ENCODE measurements at places on chromosomes 3 and 15.
A peak's percentile ranks its signal among the peaks of the same experiment; 100 is the strongest.

- no peak for DNase-seq
Measured at GRCh38 chr3:177889161-177889560, 647.1 kb upstream of the KCNMB2 start.

DNA sequence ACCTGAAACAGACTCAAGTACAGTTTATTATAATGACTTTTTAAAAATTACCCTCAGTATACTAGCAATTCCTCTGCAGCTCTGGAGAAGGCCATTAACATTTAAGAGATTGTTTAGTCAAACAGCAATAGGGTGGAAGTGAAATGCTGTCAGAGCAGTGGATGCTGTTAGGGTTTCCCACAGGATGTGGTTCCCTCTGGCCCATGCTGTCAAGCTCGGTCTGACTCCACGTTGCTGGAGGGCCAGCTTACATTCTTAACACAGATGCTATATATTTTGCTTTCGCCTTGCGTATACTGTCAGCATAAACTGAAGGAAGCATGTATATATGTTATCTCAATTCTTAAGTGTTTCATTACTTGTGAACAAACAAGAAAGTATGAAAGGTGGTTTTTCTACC lies 231.1 kb upstream of the COL8A1 start:
- DNase-seq, result peak; percentile 32

DNA sequence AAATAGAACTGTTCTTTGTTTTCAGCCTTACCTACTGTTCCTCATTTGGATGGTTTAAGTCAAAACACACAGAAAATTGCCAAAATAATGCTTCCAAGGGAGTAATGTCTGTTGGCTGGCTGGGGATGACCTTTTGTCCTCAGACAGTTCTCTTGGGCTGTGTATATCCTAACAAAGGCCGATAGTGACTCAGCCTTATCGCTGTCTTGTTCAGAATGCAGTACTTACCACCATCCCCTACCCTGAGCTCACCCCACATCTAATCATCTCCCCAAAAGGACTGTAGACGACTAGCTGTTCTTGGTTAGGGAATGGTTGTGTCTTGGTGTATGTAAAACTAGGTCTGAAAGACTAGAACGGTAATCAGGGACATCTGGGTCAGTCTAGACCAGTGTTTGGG lies 35.0 kb downstream of the RAB11A start:
- DNase-seq, result no peak

GRCh38 chr15:51189669-51190385 lies 95.1 kb upstream of the TNFAIP8L3 start:
- DNase-seq, result no peak

DNA sequence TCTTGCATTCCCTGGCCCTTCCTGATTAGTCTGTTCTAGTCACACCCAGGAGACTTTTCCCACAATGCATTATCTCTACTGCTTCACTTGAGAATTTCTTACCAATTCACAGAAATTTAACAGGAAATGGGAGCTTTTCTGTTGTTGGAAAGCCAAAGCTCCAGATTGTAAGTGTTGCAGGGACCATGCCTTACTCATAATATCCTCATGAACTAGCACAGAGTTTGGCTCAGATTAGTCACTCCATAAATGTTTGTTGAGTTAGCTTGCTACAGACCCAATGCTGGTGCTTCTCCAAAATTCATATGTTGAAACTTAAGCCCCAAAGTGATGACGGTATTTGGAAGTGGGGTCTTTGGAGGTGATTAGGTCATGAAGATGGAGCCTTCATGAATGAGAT lies 232.6 kb downstream of the GAP43 start:
- DNase-seq, result peak; percentile 45

- DNase-seq, result no peak
Measured at GRCh38 chr15:76393614-76394013, 57.0 kb downstream of the ISL2 start.

DNA sequence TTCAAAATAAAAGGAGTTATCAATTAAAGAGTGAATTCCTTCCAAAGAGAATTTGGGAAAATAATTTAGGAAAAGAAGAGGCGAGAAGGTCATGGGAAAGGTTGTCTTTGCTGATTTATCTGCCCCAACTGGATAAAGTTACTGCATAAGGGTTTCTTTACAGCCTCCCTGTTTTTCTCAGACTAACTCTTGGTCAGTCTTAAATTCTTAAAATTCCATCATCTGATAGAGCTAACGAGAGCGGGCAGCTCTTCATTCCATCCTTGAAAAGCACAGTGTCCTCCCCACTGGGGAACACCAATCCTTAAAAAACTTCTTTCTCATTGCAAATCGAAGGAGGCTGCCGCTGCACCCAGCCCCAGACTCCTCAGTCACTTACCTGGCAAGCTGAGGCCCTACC lies 107.2 kb downstream of the PGPEP1L start:
- DNase-seq, result no peak

DNA sequence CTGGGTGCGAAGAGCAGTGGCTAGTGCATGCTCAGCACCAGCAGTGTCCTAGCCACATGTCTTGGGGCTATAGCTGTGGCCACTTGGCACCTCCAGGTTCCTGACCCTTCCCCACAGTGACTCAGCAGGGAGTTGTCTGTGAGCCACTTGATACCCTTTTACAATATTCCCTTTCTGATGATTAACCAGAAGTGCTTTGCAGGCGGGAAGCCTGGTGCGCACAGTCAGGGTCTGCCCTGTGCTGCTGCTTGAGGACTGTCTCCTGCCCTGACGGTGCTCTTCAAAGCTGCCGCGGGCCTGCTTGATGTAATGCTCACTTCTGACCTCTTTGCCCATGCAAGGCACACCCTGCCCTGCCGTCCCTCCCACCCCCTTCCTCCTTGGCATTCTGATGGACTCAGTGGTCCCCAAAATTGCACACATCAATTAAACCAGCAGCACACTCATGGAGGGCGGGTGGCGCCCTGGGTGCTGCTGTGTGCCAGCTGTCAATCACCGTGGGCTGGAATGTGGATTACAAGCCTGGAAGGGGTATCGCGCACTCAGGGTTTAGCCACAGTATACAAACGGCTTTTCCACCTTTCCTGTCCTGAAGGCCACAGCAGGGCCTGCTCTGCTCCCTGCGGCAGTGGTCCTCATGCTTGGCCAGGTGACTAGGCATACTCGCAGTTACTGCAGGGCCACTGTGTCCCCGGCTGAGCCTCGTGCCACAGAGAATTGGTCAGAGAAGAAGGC lies 40.9 kb upstream of the PCSK6 start:
- no peak for DNase-seq

DNA sequence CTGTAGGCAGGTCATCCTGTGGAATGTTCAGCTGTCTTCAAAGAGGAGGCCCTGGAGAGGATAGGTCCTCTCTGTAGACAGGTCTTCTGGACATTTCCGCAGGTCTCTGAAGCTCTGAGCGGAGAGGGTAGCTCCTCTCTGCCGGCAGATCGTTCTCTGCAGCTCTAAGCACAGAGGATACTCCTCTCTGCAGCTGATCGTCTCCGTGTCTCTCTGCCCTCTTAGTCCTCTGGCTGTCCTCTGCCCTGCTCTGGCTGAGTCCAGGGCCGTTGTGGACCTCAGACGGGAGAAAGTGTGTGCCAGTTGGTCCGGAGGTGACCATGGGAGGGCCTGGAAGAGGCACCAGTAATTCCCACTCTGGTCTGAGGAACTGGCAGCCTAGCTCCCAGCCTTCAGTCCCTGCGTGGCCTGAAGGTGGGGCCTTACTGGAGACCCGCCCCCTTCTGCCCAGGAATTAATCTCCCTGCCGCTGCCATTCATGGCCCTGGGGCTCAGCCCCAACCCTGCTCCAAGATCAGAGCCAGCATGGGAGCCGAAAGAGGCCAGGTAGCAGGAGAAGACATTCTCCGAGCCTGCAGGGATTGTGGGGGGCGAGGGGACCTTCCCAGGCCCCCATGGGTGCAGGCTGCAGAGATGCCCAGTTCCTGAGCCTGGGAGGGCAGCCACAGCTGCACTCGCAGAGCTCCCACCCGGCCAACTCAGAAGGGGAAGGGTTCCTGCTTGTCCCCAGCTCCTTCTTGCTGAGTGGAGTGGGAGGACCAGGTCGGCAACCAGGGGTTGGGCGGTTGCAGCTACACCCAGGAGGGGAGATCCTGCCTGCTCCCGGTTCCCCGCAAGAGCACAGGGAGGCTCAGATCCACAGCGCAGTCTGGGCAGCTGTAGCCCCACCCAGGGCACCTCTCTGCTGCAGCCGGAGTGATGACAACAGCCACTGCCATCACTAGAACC lies 488.7 kb downstream of the RSL24D1 start:
- no peak for DNase-seq

DNA sequence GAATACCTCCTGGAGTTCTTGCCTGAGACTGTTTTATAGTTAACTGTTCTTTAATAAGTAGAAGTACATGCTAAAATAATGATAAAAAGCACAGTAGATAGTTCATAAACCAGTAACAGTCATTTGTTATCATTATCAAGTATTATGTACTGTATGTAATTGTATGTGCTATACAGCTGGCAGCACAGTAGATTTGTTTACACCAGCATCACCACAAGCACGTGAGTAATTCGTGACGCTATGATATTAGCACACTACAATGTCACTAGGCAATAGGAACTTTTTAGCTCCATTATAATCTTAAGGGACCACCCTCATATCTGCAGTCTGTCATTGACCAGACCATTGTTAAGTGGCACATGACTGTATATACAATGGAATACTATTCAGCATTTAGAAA lies 534.7 kb downstream of the FHIT start:
- DNase-seq, result peak; percentile 24

DNA sequence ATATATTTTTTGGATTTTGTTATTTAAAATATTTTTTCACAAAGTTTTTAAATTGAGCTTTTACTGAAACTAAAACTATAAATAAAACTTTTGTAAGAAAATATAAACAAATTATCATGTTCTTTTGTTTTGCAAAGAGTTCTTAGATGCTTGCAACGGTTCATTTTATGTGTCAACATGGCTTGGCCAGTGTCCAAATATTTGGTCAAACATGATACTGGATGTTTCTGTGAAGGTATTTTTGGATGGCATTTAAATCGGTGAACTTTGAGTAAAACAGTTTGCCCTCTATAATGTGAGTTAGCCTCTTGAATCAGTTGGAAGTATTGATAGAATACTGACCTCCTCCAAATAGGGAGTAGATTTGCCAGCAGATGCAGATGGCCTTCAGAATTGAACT lies 612.6 kb upstream of the NECTIN3 start:
- DNase-seq, result no peak

GRCh38 chr3:197953881-197954280 lies 3.9 kb downstream of the RPL35A start:
- DNase-seq, result no peak

DNA sequence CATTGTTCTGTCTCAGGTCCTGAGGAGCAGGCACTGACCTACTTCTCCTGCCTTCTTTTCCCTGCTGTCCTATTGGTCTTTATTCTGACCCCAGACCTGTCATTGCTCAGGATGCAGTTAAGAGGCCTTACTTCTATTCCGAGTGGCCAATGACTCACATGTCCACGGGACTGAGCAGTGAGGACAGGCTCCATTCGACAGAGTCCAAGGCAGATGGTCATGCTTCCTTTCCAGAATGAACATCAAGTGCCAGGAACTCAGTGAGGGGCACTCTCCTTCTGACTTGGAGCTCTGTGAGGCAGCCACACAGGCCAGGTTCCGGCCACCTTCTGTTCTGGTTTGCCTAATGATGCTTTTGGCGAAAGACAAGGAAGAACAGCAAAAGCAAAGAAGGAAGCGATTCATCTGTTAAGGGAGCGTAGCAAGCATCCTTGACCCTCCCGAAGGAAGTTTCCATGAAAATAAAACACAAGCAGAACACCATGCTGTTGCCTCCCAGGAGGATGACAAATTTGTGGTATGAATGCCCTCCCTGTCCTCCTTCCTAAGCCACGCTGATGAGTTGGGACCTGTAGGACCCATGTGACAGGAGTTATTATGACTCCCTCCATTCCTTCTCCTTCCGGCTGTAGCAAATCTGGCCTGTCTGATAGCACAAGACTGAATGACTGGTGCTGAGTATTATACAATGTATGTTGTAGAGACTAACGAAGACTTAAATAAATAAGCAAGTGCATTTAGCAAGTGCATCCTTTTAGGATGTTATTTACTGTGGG lies 14.4 kb upstream of the TPRG1 start:
- no peak for DNase-seq

DNA sequence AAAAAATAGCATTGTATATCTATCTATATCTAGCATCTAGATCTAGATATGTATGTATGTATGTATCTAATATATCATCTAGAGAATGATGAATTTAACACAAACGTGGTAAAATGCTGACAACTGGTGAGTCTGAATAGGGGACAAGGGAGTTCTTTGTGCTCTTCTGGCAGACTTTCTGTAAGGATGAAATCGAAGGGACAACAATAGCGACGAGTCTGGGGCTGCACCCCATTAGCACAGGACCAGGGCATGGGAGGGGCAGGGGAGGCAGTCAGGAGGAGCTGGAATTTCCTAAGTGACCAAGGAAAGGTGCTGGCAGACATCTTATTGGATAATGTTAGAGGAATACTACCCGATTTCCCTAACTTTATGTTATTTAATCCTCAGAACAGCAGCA lies 7.9 kb downstream of the CCR1 start:
- DNase-seq, result no peak

- DNase-seq, result no peak
Measured at GRCh38 chr3:140859592-140860336, 81.9 kb upstream of the SLC25A36 start.

- DNase-seq, result peak; percentile 24
Measured at GRCh38 chr3:41673650-41674049, 288.3 kb downstream of the ULK4 start.

GRCh38 chr3:107347751-107348150 lies 29.5 kb upstream of the CCDC54 start:
- DNase-seq, result no peak

- no peak for DNase-seq
Measured at GRCh38 chr3:80553211-80553610, 785.4 kb upstream of the ROBO1 start.

DNA sequence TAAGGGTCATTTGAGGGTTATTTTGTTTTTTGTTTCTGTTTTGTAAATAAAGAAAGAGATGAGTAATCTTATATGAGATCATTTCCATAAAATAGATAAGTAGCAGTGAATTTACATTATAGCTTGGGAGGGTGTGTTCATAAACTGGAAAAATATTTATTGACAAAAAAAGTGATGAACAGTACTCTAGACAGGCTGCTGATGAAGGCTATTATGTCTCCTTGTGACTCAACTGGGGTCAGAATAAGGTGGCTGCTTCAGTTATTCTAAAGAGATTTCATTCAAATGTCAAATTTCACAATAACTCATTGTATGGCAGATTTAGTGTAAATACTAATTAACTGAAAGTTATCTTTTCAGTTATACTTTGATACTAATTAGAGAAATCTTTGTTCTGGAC lies 251.1 kb upstream of the CMC1 start:
- no peak for DNase-seq

- DNase-seq, result no peak
Measured at GRCh38 chr15:63763476-63764123, 70.1 kb downstream of the HERC1 start.

DNA sequence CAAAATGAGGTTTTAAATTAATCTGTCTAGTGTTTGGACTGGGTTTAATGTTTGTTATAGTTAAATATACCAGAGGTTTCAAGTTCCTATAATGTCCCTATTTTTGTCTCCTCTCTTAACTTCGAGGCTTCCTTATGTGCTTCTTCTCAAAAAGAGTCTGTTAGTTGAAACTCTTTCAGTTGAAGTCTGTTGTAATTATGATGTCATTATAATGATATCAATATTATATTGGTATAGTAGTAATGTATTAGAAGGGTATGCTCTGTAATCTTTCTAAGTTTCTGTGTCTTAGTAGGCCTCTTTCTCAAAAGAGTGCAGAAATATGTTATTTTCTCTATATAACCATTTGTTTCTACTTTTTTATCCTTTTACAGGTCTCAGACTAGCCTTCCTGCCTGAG lies 1148.0 kb downstream of the NSUN3 start:
- DNase-seq, result no peak

GRCh38 chr15:49330166-49330565 lies 92.9 kb upstream of the FGF7 start:
- no peak for DNase-seq

- no peak for DNase-seq
Measured at GRCh38 chr3:183244219-183244618, 8.8 kb upstream of the B3GNT5 start.

Data from AG04450 (cell line).